ENCODE measurements at places on chromosomes 11 and 22.

DNA sequence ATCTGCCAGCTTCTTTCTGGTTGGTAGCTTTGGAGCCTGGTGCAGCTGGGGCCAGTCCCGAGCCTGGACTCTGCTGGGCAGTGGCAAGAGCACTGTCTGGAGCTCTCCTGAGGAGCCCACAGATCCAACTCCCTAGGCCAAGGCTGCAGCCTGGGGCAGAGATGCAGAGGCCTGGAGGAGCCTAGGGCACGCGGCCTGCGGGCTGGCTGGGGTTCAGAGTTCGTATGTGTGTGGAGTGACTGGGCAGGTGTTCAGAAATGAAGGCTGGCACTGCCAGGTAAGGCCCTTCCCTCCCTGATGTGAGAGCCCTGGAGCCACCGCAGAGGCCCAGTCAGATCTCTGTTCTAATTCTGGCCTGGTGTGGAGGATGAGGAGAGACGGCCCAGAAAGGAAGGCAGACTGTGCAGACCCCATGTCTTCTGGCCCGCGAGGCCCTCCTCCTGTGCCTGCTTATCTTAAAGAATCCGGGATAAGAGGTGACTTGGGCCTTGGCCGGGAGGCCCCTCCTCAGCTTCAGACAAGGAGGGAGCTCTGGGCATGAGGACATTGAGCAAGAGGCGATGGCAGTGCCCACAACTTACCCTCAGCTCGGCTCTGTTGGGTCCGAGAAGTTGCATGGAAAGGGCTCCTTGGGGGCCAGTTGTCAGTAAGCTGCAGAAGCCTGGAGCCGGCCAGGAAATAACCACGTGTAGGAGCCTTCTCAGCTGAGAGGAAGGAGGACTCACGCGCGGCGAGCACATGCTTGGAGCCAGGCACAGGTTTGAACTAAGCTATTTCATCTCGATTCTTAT lies 62.2 kb upstream of the B3GAT1 start:
- DNase-seq: no peak

GRCh38 chr22:39728236-39728860 lies 157.8 kb downstream of the CACNA1I start:
- no peak for DNase-seq

GRCh38 chr22:39021552-39022250 lies 774 bp downstream of the APOBEC3D start:
- DNase-seq: no peak

DNA sequence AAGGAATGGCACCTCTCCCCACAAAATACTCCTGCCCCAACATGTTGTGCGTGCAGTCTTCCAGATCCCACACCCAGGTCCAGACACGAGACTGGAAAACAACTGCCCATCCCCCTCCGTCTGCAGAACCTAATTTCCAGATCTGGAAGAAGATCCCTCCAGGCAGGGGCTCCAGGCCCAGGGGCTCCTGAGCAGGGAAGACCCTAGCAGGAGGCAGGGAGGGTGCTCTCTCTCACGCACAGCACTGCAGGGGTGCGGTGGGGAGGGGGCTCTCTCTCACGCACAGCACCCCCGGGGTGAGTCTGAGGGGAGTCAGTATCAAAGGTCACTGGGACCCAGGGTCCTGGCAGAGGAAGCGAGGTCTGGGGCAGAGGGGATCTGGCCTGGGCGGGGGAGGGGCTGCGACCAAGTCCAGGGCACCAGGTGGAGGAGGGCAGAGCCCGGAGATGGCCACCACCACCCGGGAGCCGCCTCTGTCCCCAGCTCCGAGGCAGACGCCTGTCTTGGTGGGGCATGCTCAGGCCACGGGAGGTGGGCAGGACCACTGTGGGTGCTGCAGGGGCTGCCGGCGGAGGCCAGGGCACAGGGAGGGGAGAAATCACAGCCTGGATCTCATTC lies 1.7 kb downstream of the MLC1 start:
- DNase-seq: no peak

- no peak for DNase-seq
Observed at GRCh38 chr11:130478204-130478701, 29.8 kb downstream of the ADAMTS15 start.

DNA sequence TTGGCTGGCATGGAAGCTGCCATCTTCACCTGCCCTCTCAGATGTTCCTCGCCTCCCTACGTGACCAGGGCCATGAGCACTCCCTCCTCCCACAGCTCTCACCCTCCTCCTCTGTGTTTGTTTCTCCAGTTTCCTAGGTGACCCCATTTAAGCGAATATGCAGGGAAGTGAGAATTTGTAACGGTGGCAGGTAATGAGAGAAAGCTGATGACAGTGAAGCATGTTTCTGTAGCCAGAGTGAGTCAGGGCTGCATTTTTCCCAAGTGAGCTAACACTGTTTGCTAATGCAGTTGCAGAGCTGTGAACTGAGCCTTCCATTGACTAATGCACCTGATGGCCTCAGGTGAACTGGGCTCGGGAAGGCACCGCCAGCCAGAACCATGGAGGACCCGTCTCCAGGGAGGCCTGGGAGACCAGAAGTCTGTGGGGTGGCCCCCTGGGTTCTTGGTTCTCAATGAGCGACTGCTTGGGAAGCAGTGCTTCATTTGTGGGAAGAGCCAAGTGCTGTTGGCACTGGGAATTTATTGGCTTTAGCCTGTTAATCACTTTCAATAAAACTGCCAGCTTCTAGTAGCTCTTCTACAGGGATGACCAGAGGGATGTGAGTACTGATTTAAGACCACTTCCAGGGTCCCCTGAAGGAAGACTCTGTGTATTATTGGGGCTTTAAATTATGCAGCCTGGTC lies 64.5 kb downstream of the BARX2 start:
- DNase-seq: no peak

DNA sequence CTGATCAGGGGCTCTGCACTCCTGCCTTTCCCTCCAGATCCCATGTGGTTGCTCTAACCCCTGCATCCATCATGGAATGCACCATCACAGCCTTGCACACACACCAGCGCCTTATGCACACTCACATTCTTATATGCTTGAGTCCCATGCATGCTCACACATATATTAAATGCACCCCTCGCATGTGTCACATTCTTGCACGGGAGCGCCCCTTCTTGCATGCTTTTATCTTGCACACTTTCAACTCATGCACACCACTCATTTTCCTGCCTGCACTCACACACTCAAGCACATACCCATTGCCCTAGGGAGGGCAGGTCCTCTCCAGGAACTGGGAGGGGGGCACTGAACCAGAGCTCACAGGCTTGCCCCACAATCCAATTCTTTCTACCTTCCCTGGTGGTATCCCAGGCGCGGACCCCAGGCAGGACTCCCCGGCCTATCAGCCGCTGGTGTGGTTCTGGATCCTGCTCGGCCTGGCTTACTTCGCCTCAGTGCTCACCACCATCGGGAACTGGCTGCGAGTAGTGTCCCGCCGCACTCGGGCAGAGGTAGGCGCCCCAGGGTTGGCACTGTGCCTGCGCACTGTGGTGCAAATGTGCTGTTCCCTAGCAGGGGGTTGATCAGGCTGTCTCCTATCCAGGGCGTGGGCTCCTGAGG lies 2.3 kb upstream of the CATSPERZ start:
- no peak for DNase-seq

DNA sequence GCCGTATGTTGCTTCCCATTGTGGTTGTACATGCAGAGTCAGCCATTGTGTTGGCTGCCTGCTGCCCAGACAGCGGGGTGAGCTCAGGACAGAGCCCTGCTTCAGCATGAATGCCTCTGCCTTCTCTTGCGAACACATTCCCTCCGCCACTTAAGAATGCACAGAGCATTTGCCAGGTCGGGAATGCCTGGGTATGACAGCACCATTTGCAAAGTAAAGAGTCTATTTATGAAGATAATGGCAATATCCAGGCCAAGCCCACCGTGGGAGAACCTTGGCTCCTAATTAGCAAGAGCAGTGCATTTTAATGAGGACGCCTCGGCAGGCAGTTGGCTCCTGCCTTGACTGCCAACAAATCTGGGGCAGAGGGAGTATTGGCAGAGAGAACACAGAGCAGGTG lies 62.5 kb upstream of the SORL1 start:
- no peak for DNase-seq

DNA sequence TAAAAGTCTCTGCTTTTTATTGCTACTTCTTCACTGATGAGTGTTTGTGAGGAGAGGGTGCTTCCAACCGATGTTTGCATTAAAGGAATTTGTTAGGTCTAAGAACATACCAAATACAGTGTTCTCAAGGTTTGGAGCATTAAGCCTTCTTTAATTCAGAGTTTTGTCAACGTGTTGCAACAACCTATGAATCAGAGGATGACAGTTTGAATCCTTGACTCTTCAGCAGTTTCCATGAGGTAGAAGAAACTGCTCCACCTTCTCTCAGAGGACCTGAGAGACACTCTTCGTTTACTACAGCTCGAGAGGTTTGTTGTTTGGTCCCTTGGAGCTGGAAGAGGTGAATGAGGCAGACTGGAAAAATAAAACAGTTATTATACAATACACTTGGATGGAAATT lies 55.7 kb downstream of the NCAM1 start:
- DNase-seq: no peak

DNA sequence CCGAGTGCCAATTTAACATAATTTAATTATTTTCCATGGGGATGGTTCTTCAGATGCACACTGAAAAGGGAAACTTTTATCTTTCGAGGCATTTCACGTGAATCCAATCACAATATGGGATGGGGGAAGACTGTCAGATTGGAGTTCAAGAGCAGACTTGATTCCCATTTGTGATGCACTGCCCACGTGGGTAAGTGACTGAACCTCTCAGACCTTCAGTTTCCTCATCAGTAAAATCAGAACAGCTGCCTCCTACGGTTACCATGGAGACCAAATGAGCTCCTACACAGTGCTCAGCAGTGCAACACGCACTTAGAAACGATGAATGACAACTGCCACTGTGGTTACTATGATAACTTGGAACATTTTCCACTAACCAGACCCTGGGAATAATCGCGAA lies 21.7 kb downstream of the KIAA0930 start:
- peak; percentile 46 for DNase-seq

DNA sequence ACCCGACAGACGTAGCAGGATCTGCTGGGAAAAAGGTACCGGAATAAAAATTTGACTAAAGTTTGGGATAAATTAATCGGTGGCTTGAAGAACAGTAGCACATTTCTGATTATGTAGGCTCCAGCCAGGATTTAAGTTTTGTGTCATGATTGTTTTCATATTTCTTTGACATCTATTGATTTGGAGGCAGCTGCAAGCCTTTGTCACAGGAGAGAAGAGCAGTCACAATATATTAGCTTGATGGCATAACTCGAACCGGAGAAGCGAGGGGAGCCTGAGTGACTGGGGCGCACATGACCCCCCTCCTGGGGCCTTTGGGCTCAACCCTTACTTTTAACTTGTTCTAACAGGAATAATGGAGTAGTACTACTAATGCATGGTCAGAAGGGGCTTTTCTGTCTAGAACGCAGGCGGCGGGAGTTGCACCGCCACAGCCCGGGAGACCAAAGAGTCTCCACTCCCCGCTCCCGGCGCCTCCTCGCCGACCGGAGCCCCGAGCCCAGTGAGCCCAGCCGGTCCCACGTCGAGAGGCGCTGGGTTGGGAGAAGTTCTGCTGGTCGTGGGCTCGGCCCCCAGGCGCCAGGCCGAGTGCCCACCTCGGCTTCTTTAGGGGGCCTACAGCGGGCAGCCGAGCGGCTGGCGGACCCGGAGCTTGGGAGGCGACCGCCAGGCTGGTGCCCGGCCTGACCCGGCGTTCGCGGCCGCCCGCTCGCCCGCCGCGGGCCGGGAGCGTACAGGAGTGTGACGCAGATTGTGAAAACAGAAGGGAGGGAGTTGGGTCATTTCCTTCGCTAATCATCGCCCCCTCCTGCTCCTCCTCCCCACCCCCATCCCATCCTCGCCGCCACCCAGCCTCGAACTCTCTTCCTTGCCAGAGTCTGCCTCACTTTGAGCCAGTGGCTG lies 15.7 kb upstream of the PAX6 start:
- no peak for DNase-seq

GRCh38 chr11:47028195-47029093 lies 91.9 kb downstream of the CSTPP1 start:
- no peak for DNase-seq

DNA sequence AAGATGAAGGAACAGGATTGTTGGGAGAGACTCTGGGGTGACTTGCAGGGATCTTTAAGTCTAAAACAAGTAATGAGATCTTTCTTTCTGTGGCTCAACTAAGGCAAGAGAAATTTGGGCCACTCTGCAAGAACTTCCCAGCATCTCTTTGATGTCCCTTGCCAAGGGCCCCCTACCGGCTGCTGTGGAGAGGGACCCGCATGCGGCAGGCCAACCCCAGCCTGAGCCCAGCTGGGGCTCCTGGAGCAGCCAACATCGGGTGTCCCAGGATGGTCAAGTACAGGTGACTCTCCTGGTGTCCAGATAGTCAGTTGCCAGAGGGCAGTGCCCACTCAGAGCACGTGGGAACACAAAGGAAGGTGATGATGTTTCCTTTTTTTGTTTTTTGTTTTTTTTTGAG lies 363.2 kb downstream of the TBC1D22A start:
- no peak for DNase-seq

GRCh38 chr11:11993839-11994238 lies 14.6 kb downstream of the DKK3 start:
- no peak for DNase-seq

GRCh38 chr11:13012056-13012661 lies 3.0 kb downstream of the RASSF10 start:
- DNase-seq: no peak

- no peak for DNase-seq
Observed at GRCh38 chr11:75563978-75564552, 2.0 kb downstream of the SERPINH1 start.

DNA sequence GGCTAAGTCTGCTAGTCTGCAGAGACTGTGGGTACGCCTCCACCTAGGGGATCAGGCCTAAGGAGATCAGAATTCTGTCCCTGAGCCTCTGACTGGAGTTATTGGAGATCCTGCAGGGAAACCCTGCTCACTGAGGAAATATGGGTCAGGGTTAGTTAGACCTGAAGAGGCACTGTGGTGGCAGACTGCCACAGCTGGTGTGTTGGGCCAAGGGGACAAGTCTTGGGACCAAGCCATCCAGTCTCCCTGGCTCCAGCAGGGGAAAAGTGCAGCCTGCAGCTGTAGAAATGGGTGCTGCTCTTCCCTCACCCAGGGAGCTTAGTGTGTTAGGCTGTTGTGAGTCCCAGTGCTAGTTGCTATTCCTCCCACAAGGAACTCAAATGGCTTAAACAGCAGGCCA lies 334.8 kb upstream of the LARGE1 start:
- DNase-seq: no peak

DNA sequence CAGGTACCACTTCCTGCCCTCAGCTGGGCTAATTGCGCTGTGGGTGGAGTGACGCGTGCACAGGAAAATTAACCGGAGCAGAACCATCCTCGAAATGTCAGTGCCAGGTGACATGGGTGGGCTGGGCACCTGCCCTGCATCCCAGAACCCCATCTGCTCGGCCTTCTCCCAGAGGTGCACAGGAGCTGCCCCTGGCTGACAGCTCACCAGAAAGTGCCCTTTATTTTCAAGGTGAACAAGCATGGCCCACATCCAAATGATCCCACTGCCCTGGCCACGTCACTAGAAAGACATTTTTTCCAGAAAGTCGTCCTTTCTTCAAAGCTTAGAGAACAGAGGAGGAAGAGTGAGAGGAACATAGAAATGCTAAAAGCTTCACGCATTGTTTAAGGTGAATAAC lies 4.1 kb upstream of the ELFN2 start:
- DNase-seq: no peak

GRCh38 chr11:8809939-8810539 lies 101.0 kb upstream of the AKIP1 start:
- no peak for DNase-seq

- DNase-seq: no peak
Observed at GRCh38 chr11:26324270-26324669, 7.7 kb upstream of the ANO3 start.
